ENCODE measurements at places on chromosomes 13 and 19.

DNA sequence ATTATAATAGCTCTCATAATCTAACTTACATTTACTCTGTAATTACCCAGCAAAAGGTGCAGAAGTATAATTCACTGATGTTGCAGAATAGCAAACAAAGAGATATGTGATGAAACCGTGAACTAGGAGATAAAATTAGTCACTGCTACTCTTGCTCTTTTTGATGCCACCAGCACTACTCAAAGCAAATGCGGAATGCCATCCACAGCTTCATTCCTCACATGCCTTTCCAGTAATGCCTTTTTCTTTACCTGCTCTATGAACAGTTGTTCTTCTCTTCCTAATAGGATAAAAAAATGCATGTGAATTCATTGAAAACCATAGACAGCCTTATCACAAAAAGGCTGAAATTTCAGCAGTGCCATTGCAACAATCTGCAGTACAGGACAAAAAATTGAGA, 1129.5 kb downstream of the DIAPH3 start:
- DNase-seq, result no peak

- DNase-seq, result no peak
These were observed 111.0 kb upstream of the MCF2L start for GRCh38 chr13:112857914-112858490.

DNA sequence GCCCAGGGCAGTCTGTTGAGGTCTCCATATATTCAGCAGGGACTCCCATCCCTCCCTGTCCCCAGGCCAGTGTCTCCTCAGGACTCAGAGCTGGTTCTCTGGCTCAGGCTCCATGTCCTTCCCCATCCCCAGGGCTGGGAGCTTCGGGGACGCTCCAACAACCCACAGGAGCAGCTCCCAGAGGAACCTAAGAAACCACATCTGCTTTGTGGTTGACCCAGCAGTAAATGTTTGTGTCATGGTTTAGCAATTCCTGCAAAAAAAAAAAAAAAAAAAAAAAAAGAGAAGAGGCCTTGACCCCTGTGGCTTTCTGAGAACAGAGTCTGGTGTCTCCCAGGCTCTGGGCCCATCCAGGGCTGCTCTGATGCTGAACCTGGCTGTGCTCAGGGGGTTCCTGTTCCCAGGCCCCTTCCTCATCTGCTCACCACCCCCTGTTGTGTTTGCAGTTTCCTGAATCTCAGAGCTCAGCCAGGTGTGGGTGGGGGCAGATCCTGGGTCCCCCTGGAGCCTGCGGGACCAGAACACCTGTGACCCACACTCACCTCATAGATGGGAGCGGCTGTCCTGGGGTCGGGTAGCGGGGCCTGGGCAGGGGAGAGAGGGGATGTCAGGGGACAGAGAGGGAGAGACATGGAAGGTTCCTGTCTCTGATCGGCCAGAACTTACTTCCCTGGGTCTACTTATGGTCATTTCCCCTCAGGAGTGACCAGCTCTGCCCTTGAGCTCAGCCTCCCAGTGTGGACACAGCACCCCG, 25.2 kb upstream of the CEACAM1 start:
- DNase-seq, result no peak

- no peak for DNase-seq
These were observed 423.5 kb upstream of the ATXN8OS start for GRCh38 chr13:69683921-69684686.

- DNase-seq, result no peak
These were observed 28.2 kb downstream of the VSTM1 start for GRCh38 chr19:54035215-54036178.

DNA sequence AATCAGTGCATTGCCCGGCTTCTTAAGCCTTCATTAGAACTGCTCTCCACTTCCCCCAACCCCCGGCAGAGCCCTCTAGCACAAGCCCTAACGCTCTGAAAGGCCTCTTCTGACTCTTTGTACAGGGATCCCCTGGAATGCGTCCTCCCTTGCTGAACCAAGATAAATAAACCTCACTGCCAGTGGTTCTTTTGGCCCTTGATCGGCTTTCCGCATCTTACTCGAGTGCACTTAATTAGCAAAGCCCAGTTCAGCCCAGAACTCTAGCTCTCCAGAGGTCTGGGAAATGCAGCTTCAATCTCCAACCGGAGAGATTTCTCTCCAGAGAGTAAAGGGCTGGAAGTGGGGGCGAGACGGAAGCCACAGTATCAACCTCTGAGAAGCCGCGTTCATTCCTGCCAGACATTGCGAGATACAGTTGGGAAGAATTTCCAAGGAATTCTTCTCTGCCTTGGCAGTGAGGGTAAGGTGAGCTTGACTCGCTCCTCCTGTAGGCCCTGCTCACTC, 8.7 kb upstream of the ZNF444 start:
- no peak for DNase-seq

GRCh38 chr13:37369616-37370015, 229.0 kb downstream of the POSTN start:
- DNase-seq, result no peak

DNA sequence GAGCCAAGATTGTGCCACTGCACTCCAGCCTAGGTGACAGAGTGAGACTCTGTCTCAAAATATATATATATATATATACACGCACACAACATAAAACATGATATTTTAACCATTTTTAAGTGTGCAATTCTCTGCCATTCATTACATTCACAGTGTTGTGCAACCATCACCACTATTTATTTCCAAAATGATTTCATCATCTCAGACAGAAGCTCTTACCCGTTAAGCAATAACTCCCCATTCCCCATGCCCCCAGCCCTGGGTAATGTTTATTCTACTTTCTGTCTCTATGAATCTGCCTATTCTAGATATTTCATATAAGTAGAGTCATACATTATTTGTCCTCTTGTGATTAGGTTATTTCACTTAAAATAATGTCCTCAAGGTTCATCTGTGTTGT, 20.3 kb downstream of the WDR88 start:
- DNase-seq, result no peak
